Left hindlimb (tissue), 1 donor: ENCODE measurements at places on chromosomes 16 and 17.

DNA sequence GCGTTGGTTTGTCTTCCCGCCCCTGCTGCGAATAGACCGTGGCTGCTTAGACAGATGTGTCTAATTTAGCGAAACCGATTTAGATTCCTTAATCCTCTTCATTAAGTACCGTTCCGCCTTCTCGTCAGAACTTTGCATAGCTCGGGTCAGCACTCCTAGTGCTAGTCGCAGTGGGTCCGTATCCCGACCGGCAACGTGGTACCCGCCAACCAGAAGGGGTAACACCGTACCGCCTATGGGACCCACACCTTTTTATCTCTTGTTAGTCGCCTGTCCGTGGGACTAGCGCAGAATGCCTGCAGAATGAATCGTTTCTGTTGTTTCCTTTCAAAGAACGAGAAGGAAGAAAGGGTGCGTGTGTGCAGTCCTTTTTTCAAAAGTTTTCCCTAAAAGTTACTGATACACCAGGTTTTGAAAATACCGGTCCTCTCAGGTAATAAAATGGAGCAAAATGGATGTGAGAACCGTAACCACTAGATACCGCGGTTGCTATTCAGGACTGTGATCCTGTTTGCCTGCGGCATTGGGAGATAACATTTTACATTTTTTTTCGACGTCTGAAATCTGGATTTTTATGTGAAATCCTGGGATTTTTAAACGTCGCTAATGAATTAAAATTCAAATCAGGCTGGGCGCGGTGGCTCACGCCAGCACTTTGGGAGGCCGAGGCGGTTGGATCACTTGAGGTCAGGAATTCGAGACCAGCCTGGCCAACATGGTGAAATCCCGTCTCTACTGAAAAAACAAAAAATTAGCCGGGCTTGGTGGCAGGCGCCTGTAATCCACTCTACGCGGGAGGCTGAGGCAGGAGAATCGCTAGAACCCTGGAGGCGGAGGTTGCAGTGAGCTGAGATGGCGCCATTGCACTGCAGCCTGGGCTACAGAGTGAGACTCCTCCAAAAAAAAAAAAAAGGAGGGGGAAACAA lies 998 bp upstream of the SRSF1 start:
- DNase-seq, result no peak

- DNase-seq, result no peak
These were observed 135.4 kb upstream of the CHMP6 start for GRCh38 chr17:80855948-80856862.

DNA sequence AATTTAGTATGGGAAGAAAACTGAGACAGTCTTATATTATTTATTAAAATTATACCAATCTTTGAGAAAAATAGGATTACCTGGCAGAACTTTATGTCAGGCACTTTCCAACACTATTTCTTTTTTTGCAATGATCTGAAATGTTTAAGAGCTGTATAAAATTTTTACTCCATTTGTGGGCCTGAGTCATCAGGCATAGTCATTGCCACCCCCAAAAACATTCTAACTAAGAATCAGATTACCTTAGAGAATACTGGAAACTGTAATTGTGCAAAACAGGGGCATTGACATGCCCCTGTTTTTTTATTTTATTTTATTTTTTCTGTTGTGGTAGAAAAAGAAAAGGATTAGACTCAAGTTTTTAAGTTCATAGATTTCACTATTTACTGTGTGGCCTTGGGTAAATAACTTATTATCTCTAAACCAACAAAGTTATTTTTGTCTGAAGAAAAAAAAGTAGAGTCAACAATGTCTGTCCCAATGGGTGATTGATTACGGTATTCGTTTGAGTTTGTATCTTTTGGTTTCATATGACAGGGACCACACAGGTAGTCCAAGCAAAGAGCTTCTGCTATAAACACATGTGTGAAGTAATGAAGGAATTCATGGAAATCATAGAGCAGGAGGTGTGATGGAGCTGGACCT lies 24.6 kb downstream of the VAT1L start:
- no peak for DNase-seq

DNA sequence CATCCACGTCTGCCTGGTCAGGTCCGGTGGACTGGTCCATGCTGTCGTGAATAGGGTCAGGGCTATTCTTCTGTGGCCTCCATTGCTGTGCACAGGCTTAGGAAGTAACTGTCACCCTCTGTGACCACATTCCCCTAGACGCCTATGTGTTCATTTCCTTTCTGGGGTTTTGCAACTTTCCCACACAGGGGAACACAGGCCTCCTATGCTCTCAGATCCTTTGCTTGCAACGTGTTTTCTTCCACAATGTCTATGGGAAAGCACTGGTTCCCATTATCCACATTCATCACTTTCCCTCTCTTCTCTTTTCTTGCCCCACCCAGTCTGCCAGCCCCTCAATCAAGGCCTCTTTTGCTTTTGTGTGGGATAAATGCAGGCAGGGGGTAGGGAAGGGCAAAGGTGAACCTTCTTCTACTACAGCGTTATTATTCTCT lies 43.2 kb upstream of the DNAJA2 start:
- no peak for DNase-seq

GRCh38 chr16:89821438-89822187 lies 5.2 kb upstream of the FANCA start:
- no peak for DNase-seq

- DNase-seq, result no peak
These were observed 437.2 kb downstream of the HS3ST3B1 start for GRCh38 chr17:14737984-14738651.

DNA sequence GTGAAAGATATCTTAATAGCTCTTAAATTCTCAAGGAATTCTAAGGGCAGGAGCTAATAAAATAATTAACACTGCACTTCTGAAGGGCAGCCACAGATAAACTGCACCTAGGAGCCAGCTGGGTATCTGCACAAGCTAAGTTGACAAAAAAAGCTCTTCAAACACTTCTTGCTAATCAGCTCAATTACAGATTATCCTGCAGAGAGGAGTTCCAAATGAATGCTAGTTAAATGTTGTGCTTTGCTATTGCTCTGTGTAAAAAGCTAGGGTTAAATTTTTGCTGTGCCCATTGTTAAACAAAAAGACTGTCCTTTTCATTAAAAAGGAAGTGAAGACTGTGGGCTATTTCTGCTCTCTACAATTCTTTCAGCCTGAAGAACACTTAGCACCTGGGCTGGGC lies 158.5 kb upstream of the SHISA6 start:
- no peak for DNase-seq

- no peak for DNase-seq
These were observed 7.5 kb downstream of the ARHGAP23 start for GRCh38 chr17:38435795-38436194.

GRCh38 chr16:46822270-46822669 lies 8.7 kb downstream of the C16orf87 start:
- DNase-seq, result no peak

DNA sequence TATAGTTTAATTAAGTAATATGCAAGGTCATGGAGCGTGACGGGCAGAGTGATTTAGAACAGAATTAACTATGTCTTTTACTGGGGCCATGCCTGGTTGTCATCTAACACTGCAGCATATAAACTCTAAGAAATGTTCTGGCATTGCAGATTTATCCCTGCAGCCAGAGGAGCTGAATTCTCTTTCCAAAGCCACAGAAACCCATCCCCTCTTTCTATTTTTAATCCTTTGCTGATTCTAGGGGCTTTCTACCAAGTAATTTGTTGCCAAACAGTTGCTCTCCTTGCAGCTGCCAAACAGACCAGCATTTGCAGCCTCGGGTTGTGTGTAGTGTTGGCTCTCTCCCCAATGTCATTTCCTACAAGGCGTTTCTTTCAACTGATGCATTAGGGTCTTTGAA lies 243.2 kb upstream of the MON1B start:
- peak; percentile 67 for DNase-seq

- DNase-seq, result no peak
These were observed 31.4 kb downstream of the SOX8 start for GRCh38 chr16:1012722-1013592.

DNA sequence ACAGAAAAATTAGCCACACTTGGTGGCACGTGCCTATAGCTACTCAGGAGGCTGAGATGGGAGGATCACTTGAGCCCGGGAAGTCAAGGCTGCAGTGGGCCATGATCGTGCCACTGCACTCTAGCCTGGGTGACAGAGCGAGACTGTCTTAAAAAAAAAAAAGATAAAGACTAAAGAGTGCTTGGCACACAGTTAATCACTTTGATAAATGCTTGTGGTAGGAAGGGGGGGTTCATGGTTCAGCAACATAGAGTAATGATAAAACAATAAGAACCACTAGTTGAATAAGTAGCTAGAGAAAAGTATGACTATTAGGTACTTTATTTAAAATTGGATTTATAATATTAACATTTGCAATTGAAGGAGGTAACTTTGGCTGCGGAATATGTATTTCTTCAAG lies 43.3 kb downstream of the USP32 start:
- DNase-seq, result no peak

DNA sequence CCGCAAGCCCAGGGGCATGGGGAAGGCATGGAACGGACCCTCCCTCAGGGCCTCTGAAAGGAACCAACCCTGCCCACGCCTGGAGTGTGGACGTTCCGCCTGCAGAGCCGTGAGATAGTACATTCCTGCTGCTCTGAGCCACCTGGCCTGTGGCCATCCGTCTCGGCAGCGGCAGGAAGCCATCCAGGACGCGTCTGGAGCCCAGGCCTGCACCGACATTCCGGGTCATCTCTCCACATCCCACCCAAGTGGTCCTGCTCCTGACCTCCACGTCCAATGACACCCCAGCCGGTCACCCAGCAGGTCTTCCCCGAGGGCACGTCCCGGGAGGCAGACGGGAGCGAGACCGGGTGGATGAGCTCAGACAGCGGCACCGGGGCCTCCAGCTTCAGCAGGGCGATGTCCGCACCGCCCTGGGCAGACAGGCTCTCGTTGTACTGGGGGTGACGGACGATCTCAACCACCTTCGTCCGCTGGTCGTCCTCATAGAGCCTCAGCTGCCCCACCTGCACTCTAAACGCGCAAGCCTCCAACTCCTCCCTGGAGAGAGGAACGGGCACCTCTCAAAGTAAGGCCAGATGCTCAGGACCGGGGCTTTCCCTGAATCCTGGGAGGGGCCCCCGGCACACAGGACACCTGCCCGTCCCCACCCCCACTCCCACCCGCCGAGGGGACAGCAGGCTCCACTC lies 21.3 kb upstream of the UBE2I start:
- DNase-seq, result no peak

DNA sequence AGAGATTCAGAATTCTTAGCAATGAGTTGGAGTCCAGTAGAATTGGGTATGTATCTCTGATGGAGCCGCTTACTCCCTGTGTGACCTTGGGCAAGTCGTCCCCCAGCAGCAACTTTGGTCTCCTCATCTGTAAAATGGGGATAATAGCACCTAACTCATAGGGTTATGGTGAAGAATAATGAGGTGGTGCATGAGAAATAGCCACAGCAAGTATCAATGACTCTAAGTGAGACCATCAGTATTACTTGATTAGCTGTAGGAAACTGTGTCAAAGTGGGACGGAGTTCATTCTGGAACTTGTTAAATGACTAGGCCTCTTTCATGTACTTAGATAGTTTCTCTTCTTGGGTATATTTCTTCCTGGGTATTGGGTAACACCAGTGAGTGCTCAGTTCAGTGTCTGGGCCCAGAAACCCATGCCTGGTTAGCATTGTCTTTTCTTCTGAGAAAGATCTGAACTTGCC lies 6.4 kb downstream of the PRKCB start:
- DNase-seq, result no peak

DNA sequence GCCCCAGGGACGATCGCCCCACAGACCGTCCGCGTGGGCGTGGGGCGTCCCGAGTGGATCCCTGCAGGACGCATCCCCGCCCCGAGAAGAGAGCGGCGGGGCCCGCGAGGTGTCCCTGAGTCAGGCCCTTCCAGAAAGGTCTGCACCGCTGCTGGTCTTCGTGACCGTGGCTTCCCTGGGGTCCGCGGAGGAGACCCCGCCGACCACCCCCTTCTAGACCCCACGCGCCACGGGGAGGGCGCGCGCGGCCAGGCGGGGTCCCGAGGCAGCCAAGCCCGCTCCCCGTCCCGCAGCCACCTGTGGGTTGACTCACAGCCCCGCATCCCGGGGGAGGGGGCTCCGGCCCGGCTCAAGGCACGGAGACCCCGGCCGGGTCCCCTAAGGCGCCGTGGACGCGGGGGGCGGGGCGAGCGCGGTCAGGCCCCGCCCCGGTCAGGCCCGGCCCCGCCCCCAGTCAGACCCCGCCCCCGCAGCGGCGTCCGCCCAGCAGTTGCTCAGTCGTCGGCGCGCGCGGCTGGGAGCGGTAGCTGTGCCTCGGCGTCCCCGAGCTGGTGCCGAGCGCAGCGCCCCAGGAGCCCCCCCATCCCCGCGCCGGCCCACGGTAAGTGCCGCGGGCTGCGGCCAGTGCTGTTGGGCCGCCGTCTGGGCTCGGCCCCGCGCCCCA lies at the start of gene BAIAP3:
Gene BAIAP3 (plus strand): TSS at position 497 of the 664 bp plus-strand sequence. CDS start 4,905 bp downstream, outside the sequence.
- no peak for DNase-seq

GRCh38 chr17:80908211-80908610 lies 83.4 kb upstream of the CHMP6 start:
- no peak for DNase-seq

DNA sequence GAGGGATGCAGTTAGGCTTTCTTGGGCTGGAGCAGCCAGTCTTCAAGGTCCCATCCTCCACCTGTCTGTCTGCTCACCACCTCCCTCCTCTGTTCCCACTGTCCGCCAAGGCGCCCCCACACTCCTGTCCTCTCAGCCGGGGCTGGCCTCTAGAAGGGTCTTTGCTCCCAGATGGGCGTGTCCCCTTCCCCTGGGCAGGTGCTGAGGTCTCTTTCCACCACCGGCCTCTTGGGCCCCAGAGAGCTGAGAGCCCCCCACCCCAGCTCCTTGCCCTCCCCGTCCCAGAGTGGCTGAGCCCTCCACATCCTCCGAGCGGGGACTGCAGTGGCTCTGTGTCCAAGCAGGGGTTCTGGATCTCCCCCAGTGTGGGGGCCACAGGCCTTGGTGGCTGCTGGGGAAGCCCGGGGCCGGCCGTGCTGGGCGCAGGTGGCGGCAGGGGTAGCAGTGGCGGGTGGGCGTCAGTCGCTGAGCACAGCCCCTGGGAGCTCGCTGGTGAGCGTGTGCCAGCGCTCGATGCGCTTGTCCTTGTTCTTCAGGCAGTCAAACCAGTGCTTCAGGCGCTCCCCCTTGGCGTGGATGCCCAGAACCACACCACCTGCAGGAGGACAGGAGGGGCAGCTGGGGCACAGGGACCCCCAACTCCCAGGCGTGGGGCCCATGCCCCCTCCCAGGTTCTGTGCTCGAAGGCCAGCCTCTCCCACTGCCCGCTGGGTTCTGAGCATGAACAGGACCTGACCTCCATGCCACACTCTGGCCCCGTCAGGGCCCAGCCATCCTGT lies 9.8 kb downstream of the SCGB1C2 start:
- DNase-seq, result no peak

- no peak for DNase-seq
These were observed 28.4 kb upstream of the VWA3A start for GRCh38 chr16:22063888-22064467.
